ENCODE measurements at places on chromosomes 3 and 15.

DNA sequence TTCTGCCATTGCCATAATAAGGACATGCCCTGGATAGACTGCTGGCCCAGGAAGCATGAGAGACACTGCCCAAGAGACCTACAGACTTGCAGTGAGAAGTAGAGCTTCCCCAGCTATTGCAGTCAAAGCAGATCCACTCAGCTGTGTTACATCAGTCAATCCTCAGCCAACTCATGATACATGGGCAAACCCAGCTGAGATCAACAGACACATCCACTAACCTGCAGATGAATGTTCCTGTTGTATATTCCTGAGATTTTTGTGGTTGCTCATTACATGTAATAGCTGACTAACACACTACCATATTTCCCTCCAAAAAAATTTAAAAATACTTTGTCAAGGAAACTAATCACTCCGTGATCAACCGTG is 68.6 kb downstream of the DCLK3 start:
- DNase-seq, result no peak

- no peak for DNase-seq
Observed at GRCh38 chr3:5136919-5137429, 14.9 kb downstream of the ARL8B start.

DNA sequence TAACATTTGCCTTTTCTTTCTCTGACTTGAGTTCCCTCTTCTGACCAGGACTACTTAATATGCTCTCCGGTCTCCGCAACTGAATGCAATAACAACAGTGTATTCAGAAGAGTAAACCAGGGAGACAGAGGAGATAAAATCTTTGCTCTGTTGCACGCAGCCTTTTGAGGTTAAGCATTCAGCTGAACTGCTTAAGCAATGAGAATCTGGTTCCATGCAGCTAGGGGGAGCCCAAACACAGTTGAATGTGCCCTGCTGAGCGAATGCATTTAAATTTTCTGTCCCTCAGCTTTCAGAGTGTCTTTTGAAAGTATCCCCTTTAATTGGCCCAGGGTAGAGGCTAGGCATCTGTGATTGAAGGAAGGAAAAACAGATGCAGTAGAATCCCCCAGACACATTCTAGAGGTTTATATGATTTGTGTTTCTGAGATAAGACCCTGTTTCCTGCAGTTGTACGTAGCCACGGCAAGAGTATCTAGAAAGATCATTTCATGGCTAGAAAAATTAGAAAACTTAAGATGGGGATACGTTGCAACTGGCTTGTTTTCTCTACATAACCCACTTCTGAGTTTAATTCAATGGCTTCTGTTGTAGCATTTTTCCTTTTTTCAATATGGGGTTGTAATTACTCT is 309.6 kb downstream of the TUSC7 start:
- peak; percentile 78 for DNase-seq

DNA sequence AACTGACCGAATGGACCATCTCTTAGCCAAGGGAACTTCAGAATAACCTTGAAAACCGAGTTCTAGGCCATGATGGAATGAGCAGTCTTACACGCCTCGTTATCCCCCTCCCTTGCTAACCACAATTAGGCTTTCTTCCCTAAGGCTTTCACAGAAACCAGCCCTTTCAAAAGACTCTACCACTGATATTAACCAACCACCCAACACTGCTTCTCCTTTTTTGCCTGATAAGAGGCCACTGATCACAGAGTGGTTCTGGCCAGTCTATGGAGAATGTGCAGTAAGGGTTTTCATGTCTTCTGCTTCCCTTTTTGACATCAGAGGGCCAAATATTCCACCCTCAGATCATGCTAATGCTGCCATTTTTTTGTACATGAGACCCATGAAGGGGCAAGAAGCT is 59.3 kb downstream of the MCF2L2 start:
- no peak for DNase-seq

GRCh38 chr15:57377478-57377847 is 1.2 kb downstream of the CGNL1 start:
- DNase-seq, result no peak
